ENCODE measurements at places on chromosomes 11 and 22.

- DNase-seq: no peak
Observed at GRCh38 chr22:41758231-41758630, 42.2 kb upstream of the CCDC134 start.

- no peak for DNase-seq
Observed at GRCh38 chr22:23302171-23303002, 122.1 kb downstream of the BCR start.

DNA sequence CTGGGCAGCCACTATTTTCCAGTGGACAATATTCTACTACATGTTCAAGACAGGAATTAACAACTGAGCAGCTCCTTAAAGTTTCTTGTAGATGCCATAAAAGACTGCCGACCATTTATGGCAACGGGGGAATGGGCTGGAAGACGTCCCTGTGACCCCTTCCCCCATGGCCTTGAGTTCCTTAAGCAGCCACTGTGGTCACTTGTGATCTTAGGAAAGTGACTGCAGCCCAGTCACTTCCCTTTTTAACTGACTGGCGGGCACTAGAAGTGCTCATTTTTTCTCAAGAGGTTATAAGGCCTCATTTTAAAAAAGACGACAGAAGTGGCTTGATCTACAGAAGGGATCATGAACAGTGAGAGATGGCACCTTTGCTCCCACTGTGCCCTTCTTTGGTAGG is 153.2 kb upstream of the NARS2 start:
- no peak for DNase-seq

GRCh38 chr11:119941636-119942411 is 196.1 kb downstream of the TRIM29 start:
- no peak for DNase-seq

DNA sequence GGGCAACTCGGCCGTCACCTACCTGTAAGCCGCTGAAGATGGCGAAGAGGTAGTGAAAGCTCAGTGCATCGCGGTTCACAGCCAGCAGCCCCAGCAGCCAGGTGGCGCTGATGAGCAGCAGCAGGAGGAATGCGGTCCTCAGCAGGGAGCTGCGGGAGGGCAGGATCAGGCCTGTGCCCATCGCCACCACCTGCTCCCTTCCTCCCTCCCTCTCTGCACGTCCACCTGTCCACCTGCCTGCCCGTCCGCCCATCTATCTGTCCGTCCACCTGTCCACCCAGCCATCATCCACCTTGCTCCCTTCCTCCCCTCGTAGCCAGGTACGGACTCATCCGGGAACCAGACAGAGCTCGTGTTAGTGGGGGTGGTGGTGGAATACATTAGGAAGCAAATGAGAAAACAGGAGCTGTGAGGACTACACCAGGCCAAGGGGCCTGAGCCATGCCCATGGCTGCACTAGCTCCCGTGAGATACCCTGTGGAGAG is 32.2 kb downstream of the TRMU start:
- peak; percentile 70 for DNase-seq

- no peak for DNase-seq
Observed at GRCh38 chr11:16321148-16321547, 35.2 kb downstream of the SOX6 start.

GRCh38 chr11:39367534-39367933 is 2091.9 kb downstream of the LRRC4C start:
- DNase-seq: no peak

DNA sequence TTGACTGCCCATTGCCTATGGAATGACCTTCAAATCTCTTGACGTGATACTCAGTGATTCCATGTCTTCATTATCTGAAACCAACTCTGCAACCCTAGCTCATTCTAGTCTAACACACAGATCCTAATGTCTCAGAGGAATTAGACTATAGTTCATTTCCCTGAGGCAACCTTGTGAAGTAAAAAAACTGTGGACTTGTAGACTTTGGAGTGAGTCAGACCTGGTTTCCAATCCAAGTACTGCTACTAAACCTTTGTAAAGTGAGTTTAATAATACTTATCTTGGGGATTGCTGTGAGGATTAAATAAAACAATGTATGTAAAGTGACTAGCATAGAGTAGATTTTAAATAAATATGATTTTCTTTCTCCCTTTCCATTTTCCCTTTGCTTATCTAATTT is 226.1 kb downstream of the BLID start:
- DNase-seq: no peak

GRCh38 chr11:21988477-21988876 is 204.4 kb upstream of the ANO5 start:
- no peak for DNase-seq

DNA sequence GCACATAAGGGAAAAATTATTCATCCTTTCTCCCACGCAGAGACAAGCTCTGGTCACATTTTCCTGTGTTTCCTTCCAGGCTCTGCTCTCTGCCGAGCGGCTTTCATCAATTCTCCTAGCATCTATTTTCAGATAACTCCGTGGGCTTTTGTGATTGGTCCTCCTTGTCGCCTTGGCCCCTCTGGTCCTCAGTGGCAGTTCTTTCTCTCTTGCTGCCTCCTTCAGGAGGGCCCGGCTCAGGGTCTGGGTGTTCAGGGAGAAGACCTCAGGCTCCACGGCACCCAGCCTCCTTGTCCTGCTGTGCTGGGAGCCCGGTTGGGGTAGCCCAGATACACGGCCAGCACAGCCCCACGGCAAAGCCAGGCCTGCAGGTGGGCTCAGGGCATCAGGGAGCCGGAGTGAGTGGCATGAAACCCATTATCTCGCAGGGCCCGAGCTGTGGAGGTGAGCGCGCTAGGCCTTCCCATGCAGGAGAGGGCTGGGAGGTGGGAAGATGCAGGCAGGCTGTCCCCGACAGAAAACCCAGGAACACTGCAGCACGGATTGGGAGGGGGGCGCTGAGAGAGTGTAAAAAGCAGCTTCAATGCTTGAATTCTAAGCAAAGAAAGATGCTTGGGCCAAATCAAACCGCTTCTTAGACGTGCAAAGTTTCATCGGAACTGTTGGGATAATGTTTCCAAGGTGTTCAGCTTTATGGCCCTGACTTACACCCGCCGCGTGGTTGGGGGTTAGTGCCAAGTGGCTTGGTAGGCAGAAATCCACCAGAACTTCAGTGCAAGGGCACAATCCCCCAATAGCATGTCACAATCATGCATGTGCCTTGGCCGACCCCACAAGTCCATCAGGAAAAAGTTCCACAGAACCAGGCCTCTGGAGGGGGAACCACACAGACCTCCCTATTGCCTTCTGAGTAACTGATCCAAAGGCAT is 81.9 kb upstream of the WNT7B start:
- no peak for DNase-seq

GRCh38 chr11:68036141-68036716 is 2.6 kb upstream of the TCIRG1 start:
- no peak for DNase-seq

DNA sequence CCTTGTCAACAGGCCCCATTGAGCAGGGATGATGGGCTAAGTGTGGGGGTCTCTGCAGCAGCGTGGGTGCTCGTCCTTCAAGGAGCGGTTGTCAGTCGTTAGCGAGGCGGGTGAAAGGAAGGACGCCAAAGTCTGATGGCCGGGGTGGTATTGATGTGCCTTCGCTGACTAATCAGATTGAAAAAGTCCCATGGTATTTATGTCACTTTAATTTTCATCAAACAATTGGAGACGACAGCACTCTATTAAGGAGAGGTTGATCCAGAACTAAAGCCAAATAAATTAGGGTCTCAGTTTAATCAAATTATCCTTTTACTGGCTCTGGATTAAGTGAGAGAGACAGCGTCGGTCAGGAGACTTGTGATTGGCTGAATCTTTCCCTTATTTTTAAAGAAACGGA is 9.6 kb downstream of the HTATIP2 start:
- DNase-seq: no peak

GRCh38 chr22:28031383-28031922 is 112.4 kb upstream of the PITPNB start:
- DNase-seq: no peak

GRCh38 chr22:47031628-47031915 is 269.1 kb downstream of the TBC1D22A start:
- DNase-seq: no peak

DNA sequence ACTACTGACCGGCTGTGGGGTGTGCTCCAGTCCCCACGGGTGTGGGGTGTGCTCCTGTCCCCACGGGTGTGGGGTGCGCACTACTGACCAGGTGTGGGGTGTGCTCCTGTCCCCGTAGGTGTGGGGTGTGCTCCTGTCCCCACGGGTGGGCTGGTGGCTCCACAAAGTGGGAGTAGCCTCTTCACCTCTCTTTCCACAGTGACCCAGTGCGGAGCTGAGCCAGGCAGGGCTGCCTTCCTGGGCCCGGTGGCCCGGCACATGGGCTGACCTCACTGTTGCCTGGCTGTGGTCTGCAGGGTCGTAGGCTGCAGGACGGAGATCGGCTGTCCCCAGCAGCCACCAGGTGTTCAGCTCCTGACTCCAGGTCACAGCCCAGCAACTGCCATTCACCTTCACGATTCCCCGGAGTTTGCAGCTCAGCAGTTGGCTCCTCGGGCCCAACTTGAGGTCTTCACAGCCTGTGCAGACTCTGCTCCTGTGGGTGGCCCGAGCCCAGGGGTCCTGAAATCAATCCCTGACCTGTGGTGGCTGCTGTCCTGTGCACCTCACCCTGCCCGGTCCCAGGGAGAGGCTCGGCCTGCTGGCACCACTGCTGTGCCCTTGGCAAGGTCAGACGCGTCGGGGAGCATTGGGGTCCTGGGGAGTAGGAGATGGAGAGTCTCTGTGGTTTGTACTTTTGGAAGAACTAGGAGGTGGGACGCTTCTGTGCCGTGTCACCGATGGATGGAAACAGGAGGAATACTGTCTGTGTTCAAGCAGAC is 414.3 kb downstream of the TBC1D22A start:
- no peak for DNase-seq

DNA sequence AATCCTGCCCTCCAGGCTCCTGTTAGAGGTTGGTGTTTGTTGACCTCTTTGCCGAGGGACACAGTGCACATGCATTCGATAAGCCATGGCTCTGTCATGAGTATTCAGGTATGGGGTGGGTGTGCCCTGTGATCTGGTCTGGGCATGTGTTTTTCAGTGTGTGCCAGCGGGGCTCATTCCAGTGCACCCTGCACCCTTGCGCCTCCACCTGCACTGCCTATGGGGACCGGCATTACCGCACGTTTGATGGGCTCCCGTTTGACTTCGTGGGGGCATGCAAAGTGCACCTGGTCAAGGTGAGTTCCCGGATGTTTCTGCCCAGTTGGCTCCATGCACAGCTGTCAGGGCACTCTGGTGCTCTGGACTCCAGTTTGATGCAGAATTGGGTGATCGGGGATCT is 44.2 kb downstream of the OTOG start:
- DNase-seq: no peak

GRCh38 chr11:44446366-44446762 is 119.1 kb upstream of the CD82 start:
- DNase-seq: no peak

- no peak for DNase-seq
Observed at GRCh38 chr11:75107187-75107586, 10.5 kb upstream of the OR2AT4 start.

- no peak for DNase-seq
Observed at GRCh38 chr11:124359566-124359965, 24.7 kb downstream of the OR8B2 start.

- DNase-seq: no peak
Observed at GRCh38 chr11:128789497-128790150, 77.5 kb downstream of the KCNJ1 start.

GRCh38 chr22:47100646-47101200 is 338.3 kb downstream of the TBC1D22A start:
- no peak for DNase-seq

DNA sequence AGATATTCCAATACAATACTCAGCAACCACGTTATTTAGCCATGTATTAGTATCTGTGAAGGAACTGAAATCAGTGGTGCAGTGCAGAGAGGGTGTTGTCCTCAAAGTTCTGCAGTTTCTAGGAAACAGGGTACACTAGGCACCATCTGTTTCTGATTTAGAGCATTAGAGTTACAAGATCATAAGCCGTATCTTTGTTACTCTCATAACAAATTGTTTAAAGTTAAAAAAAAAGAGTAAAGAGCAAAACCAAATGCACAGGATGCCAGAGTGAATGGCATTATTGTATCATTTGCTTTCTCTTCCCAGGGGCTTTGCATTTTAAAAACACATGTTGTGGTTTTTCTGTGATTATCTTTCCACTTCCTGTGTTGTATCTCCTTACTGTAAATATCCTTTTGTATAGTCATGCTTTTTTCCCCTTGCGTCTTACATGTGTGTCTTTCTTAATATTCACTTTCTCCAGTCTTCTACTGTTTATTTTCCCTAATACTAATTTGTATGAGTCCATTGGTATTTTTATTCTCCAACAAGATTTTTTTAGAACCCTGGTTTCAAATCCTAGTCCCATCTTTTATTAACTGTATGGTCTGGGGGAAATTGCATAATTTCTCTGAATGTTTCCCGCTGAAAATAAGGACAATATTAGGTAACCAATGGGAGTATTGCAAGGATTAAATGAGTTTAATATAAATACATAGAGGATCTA is 15.2 kb upstream of the NUP160 start:
- no peak for DNase-seq

DNA sequence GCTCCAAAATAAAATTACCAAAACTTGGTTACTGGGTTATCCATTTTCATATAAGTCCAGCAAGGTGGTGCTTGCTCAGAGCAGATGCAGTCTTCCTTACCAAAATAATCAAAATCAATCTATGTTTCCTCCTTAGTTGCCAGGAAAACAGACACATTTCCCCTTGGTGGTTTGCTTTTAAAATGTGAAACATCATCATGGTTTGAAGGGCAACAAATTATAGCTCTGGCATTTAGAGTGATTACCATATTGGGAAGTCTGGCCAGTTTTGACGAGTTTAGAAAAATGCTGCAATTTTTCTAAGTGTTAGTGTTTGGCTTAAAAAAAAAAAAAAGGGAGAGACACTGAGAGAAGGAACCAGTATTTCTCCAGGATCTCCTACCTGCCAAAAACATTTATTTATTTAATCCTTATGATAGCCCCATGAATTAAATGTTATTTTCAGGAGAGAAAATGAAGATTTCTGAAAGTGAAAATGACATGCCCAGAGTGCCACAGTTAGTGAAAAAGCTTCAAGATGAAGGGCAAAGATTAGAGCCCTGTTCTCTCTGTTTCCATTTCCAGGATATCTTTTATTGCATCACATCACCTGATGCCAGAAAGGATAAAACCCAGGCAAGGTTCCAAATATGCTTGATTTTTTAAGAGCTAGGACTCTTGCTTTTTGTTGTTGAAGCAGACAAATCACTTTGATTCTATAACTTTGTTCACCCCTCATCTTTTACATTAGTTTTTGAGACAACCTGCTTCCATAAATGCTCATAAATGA is 29.6 kb upstream of the TBCEL start:
- no peak for DNase-seq

GRCh38 chr11:3667149-3668035 is 3.8 kb downstream of the CHRNA10 start:
- no peak for DNase-seq

All from activated gamma-delta T cell treated with Interleukin-2 at 50 U/mL for 16 hours (primary cell).